ENCODE measurements at places on chromosomes 3 and 15.

GRCh38 chr3:50204804-50205412 lies at the start of gene SLC38A3:
TSS of gene SLC38A3 (plus strand) at chr3:50205271. CDS start at chr3:50214200, 8,929 bp downstream.
- DNase-seq = no peak

DNA sequence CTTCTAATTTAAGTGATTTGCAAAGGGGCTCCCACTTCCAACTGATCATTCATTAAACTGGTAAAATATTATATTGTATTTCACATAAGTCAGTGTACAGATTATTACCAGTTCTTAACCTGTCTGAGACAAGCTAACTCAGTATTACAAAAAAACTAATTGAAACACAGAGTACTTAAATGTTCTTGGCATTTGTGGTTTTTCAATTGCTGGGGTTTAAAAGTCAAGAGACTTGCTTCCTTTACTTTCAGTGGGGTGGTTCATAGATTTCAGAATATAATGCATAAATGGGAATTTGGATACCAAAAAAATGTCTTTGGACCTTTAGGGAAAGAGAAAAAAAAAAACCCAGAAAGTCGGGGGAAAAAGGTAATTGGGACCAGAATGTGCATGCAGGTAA lies 85.0 kb downstream of the ATP10A start:
- DNase-seq = no peak

GRCh38 chr15:99130765-99131440 lies 26.0 kb downstream of the SYNM start:
- no peak for DNase-seq

DNA sequence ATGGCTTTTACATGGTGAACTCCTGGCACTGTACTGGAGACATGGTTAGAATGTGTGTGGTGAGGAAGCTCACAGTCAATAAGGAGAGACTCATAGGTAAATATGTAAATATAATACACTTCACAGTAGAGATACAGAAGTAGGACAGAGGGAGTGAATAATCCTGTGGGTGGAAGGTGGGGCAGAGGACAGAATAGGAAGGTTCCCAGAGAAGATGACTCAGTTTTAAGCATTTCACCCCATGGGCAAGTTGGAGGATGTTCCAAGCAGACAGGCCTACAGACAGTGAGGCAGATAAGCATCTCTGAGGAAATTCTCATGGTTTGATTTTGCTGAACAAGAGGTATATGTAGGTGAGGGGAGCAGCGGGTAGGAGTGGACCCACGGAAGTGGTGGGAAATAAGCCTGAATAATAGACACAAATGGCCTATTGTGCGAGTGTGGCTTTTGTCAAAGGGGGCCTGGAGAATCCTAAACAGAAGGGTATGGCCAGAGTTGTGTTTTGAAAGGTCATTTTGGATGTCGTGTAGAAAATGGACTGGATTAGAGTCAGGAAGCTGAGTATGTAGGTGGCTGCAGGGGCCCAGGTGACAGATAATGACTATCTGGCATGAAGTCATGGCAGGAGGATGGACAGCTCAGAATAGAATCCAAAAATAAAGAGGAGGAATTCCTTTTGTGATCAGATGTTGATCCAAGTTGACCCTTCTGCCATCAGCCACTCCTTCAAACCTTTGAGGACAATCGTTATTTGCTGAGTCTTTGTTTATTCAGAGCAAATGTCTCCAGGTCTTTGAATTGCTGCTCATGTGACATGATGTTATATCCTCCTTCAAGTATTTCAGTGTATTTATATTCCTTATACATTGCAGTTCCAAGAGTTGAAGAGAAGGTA lies 97.3 kb upstream of the THRB start:
- peak; percentile 39 for DNase-seq

DNA sequence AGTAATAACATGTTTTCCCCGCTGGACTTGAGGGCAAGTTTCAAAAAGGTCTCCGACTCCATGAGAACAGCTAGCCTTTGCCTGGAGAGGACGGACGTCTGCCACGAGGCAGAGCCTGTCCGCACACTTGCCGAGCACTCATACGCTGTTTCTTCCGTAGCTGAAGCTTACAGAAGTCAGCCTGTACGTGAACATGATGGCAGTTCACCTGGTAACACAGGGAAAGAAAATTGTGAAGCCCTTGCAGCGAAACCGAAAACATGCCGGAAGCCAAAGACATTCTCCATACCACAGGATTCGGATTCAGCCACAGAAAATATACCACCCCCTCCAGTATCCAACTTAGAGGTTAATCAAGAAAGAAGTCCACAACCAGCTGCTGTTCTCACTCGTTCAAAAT lies 43.9 kb upstream of the RASA2 start:
- DNase-seq = no peak

- DNase-seq = peak; percentile 34
These were observed 24.8 kb downstream of the TMOD2 start for GRCh38 chr15:51775967-51776816.

- no peak for DNase-seq
These were observed 96.3 kb upstream of the IGF1R start for GRCh38 chr15:98551936-98552562.

DNA sequence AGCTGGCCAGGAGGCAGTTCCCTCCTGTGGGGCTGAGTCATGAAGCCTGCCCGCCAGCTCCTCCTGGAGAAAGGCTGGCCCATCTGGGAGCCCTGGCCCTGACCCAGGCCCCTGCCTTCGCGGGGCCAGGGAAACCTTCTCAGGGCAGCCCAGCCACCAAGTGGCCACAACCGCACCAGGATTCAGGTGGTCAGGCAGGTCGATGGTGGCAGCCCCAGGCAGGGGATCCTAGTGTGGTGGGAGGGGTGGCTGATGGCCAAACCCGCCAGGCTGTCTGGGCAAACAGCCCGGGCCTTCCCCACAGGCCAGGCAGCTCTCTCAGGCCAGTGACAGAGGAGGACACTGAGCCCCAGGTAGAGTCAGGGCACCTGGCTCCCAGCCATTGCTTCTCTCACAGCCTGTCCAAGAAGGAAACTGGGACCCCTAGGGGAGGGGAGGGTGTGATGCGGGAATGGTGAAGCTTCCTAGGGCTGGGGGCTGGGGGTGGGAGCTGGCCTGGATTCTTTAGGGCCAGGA lies 1.2 kb downstream of the TWF2 start:
- DNase-seq = peak; percentile 65

DNA sequence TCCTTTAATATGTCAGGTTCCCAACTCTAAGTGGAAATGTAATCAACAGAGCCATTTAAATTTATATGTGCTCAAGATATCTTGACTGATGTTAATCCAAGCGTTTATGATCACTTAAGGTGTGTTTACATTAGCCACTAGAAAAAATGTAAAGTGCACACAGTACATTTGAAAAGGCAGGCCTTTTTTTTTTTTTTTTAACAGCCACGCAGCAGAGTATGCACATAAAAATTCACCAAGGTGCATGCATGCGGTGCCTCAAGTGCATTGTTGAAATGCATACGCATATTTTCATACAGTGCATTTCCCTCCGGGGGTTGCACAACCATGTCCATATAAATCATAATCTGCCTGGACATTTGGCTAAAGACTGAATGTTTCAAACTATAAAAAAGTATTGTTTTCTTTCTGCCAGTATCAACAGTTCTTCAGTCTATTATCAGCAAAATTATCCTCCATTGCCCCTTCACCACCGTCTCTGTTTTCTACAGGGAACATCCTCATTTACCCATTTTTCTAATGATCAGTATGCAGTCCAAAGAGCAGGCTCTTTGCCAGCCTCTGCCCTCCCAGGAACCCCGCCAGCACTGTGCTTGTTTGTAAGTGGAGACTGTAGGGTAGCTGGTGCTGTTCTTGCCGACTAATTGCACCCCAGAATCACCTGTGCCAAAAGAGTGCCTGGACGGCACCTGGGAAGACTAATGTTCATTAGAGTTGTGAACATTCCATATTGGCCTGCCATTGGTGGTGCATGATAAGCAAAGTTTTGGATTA lies 611.2 kb upstream of the CFAP20DC start:
- no peak for DNase-seq

DNA sequence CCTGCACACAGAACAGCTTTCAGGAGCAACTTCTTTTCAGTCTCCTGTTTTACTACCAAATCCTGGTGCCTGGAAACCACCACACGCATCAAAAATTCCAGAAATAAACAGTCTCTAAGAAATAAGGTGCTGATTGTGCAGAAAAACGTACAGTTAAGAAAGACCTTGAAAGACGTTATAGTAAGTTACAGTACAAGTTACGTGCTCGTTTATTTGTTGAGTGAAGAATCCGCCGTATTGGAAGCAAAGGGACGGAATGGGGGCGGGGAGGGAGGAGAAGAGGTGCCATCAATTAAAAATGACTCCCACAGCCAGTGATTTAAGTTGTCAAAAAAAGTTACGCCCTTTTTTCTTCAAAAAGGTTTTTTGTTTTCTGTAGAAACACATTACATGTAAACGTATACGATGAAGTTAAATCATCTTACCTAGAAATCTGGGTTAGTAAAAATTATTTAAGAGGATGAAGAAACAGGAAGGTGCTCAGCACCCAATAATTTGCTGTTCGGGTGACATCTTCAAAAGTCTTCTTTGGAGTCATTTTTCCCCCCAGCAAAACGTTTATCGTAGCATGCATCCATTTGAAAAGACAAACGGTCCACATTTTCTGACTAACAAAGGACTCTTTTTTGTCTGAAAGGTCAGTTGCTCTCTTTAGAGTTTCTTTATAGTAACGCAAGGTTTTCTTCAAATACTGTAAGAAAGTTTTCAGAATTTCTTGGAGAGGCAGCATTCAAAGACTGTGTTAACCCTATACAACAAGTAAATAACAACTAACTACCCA lies 782 bp upstream of the UACA start:
- DNase-seq = no peak

- no peak for DNase-seq
These were observed 63.0 kb upstream of the TSC22D2 start for GRCh38 chr3:150345021-150345538.

- DNase-seq = no peak
These were observed 11.1 kb upstream of the TEX264 start for GRCh38 chr3:51659942-51660341.

DNA sequence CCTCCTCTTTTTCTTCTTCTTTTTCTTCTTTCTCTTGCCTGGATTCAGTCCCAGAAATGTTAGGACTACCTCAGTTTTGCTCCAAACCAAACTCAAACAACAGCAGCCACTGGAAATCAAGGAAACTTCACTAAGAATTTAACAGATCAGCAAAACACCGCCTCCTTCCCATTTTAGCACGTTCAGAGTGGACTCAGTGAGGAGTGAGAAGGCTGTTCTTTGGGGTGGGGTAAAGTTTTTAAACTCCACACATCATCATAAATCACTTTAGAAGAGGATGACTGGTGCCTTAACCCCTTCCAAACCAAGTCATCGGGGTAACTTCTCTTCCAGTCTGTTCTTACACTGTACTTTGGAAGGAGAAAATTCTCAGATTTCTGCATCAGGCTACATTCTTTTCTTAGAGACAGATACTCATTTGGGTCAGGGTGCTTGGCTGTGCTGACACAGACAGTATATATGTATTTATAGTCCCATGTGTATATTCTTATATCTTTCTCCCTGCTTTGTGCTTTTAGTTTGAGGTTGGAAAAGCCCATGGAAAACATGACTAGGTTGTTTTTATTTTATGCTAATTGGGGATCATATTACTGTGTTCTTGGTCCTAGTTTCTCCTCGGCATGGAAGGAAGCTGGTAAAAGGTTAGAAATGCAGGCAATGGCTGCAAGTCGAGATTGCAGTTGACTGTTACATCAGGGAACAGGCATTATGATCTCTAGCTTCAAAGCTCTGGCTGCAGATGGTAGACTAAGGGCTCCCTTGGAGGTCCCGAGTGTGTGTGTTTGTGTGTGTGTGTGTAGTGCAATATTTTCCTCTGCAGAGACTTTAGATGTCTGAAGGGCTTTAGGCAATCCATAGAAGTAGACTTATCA lies at the start of gene CCDC80:
TSS of gene CCDC80 (minus strand) at position 214 of the 872 bp plus-strand sequence. CDS start 1,238 bp downstream, outside the sequence.
- DNase-seq = peak; percentile 88

- DNase-seq = no peak
These were observed 6.0 kb downstream of the POLG start for GRCh38 chr15:89328398-89329254.

GRCh38 chr3:155032918-155033317 lies 47.2 kb upstream of the MME start:
- no peak for DNase-seq

DNA sequence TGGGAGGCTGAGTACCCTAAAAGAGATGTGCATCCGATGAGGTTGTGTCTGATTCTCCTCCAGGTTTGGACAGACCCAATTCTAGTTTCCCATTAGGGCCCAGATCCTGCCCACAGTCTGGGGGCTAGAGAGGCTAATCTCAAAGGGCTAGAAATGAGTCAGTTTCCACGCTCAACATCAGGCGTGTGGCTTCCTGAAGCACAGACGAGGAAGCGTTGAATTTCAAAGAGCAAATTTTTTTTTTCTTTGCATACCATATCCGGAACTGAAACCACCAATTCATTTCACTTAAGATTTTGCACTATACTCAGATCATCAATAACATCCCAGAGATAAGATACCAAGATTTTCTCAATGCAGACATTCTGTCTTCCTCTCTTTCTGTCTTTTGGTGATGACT lies 173.8 kb upstream of the BCL6 start:
- DNase-seq = no peak

GRCh38 chr3:184218814-184219213 lies 10.6 kb upstream of the VWA5B2 start:
- no peak for DNase-seq

DNA sequence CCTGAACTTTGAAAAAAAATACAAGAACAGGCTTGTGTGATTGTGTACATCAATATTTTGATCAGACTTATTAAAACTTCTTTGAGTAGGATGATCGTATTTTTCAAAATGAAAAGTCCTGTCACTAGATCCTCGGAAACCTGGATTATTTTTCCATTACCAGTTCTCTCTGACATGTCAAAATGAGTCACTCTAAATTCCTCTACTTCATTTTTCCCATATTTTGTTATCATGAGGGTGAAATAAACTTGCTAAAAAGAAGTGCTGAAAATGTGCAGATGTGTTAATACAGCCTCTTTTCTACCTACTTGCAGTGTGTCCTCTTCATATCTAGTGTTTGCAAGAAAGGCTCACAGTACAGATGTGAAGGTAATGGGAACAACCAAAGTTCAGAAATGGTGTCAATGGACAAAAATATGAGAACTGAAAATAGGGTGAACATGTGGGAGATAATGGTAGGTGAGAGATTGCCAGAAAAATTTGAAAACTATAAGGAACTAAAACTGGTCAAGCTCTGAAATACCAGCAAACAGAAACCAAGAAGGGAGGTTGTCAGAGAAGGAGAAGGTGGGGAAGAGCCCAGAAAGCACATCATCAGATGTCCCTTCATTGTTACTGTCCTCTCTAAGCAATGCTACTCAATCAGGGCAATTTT lies 108.2 kb downstream of the EOMES start:
- DNase-seq = no peak

DNA sequence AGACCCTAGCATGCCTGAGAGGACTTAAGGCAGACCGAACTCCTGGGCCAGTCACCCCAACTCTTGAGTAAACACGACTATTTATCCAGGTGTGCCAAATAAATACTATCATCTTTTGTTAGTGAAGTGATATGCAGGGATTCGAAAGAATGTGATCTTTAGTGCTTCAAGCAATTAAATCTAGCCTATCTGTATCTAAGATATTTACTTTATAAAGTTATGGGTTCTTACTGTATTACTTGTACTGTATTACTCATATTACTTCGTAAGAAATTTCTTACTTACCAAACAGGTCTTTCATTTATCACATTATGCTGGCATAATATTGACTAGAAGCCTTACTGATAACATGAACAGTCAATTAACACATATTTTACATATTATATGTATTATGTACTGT lies 211.6 kb upstream of the NECTIN3 start:
- DNase-seq = no peak

- DNase-seq = no peak
These were observed 16.2 kb downstream of the MBNL1 start for GRCh38 chr3:152284906-152285305.

GRCh38 chr3:2915826-2916225 lies 194.3 kb downstream of the IL5RA start:
- DNase-seq = no peak
